AG10803 (cell line): ENCODE measurements at places on chromosomes 3 and 15.
A peak's percentile ranks its signal among the peaks of the same experiment; 100 is the strongest.

- DNase-seq: peak; percentile 93
These were observed 29.5 kb downstream of the TBC1D2B start for GRCh38 chr15:78047761-78048627.

- no peak for DNase-seq
These were observed 119.9 kb downstream of the FOXP1 start for GRCh38 chr3:71463617-71464016.

DNA sequence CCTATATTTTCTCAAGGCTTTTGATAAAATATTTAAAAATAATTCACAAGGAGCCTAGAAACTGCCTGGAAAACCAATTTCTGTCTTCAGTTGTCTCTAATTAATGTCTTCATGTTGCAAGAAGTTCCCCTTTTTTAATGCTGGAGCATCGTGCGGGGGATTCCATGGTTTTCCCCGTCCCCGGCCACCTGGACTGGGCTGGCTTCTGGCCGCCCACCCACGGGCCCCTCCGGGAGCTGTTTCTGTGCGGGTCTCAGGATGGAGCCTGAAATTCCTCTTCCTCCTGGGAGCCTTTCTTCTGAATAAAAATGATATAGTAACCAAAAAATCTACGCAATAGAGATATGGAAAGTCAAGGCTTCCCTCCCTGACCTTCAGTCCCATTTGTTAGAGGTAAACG lies 8.1 kb upstream of the LRRK1 start:
- DNase-seq: no peak

- DNase-seq: no peak
These were observed 25.6 kb upstream of the CFAP161 start for GRCh38 chr15:81108427-81108826.

- DNase-seq: no peak
These were observed 90.2 kb downstream of the CRTC3 start for GRCh38 chr15:90619939-90620338.

- DNase-seq: peak; percentile 12
These were observed 964 bp downstream of the SLC25A20 start for GRCh38 chr3:48897460-48898376.

DNA sequence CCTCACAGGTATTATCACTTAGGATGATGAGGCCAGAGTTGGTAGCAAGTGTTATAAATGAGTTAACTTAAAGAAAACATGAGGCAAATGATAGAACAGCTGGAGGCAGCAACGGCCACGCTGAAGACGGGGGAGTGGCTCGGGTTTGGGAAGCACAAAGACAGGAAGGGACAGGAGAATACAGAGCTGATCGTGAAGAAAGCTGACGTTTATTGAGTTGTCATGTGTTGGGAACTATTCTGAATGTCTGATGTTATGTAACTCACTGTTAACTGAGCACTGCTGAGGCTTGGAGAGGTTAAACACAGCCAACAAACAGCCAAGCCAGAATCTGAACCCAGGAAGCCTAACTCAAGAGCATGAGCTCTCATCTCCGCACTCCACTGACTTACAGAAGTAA lies 42.3 kb downstream of the FGD5 start:
- no peak for DNase-seq

GRCh38 chr15:69661446-69661845 lies 208.8 kb downstream of the RPLP1 start:
- no peak for DNase-seq
